ENCODE measurements at places on chromosomes 12 and 14.
A peak's percentile ranks its signal among the peaks of the same experiment; 100 is the strongest.

- DNase-seq: no peak
These were observed 5.0 kb downstream of the CDK17 start for GRCh38 chr12:96395236-96395635.

DNA sequence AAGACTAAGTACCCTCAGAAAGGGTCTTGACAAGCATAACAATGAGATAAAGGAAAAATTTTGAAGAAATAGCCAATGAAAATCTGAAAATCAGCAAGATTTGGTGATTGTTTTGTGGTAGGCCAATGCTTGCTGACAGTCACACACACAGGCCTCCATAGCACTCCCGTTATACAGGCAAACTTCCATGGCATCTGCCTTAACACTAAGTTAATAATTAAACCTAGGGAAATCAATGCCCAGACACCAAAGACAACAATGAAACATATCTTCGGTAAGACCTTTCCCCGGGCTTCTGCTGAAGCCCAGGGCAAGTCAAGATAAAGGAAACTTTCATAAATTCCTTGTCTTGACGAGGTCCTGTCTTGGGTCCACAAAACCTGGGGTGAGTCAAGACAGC, 18.6 kb upstream of the RERGL start:
- no peak for DNase-seq

- no peak for DNase-seq
These were observed 13.1 kb upstream of the ATP5F1B start for GRCh38 chr12:56658921-56659320.

- no peak for DNase-seq
These were observed 1.2 kb downstream of the WNT5B start for GRCh38 chr12:1630133-1630826.

DNA sequence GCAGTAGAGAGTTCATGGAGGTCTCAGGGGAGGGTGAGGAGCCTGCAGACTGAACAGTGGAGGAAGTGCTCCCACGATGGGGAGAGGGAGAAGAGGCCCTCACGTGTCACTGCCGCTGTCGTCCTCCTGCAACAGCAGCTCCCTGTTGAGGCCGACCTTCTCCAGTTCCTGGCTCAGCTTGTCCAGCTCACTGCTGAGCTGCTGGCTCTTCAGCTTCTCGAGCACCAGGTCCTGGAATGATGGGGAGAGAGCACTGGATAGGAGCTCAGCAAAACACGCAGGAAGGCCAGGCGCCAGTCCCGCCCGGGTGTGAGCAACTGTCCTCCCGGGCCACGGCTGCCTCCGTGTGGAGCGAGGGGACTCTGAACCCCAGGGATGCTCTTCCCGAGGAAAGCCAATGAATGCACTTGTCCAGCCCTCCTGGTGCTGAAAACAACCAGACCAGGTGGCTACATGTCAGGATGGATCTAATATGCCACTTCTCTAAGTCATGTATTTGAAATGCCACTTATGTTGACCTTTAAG, 65.3 kb upstream of the GPR68 start:
- DNase-seq: no peak

DNA sequence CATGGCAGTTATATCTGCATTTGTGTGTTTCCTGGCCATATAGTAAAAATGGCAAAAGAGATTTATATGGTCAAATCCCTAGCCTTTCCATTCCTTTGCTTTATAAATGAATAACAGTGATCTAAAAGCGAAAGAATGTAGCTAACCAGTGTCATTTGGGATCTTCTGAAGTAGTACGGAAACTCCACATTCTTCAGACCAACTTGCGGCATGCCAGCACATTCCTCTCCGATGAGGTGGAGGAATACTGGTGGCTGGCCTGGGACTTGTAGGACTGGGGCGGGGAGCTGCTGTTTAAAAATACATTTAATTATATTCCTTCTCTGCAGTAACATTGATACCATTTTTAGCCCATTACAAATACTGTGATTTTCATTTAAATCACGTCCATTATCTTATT, 85.3 kb downstream of the SAMD4A start:
- peak; percentile 96 for DNase-seq

- DNase-seq: no peak
These were observed 42.8 kb upstream of the RNASE3 start for GRCh38 chr14:20848316-20848954.

DNA sequence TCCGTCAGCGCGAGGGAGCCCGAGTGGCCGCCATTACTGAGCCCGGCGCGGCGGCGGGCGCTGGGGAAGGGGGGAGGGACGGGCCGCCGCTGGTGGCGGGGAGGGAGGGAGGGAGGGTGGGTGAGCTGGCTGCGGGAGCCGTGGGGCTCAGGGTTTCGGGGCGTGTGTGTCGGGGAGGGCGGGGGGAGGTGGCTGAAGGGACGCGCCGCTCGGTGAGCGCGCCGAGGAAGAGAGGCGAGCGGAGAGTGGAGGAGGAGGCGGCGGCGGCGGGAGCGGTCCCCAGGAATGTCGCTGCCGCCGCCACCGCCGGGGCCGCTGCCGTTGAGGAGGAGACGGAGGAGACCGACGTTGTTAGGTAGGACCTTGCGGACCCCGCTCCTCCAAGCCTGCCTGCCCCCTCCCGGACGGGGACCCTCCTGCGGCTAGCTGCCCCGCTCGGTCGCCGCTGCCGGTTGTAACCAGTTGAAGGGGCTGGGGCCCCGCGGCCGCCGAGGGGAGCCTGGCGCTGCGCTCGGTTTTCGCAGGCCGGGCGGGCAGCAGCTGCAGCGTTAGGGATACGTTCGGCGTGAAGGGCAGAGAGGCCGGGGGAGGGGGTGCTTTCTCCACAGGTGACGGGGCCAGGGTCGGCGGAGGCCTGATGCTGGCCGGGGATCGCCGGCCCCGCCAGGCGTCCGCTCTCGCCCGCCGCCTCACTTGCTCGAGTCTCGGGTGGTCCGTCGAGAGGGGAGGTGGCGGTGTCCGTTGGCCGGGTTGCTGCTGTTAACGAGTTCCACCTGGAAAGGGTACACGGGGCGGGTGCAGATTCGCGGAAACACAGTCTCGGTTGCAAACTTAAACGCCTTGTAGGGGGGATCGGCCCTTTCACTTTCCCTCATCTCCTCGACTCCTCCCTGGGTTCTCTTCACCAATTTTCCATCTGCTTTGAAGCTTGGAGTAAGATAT, at the start of gene ARHGAP5:
ARHGAP5 (plus strand) TSS at position 224 of the 942 bp plus-strand sequence. CDS start 13,366 bp downstream, outside the sequence.
- DNase-seq: no peak

DNA sequence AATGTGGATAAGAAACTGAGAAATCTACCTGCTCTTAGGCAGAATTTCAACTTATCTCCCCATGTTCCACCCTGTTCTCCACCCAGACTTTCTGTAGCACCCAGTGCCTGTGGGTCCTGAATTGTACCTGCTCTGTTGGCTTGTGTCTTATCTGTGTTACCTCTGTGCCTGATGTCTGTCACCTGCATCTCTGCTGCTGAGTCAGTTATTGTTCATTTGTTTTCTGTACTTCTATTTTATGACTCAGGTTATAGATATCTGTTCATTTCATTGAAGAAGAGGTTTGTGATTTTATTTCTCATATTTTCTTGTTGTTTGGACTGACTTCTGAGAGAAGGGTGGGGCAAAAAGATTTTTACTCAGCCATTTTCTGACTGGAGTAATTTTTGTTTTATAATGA, 11.7 kb downstream of the SOCS4 start:
- DNase-seq: no peak

DNA sequence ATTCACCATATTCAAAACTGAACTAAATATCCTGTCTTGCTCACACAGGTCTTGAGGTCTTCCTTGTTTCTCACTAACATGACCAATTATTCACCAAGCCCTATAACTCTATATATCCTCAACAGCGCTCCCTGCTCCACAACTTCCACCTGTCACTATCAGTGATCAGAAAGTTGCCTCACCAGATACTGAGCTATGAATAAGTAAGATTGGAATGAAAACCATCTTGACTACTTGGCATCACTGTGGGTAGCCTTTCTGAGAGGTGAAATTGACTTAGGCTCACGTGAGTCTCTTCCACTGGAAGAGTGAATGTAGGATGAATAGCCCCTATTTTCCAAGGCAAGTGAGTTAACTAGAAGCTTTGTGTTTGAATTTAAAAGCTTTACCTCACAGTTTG, 167.1 kb downstream of the PIK3C2G start:
- DNase-seq: no peak

DNA sequence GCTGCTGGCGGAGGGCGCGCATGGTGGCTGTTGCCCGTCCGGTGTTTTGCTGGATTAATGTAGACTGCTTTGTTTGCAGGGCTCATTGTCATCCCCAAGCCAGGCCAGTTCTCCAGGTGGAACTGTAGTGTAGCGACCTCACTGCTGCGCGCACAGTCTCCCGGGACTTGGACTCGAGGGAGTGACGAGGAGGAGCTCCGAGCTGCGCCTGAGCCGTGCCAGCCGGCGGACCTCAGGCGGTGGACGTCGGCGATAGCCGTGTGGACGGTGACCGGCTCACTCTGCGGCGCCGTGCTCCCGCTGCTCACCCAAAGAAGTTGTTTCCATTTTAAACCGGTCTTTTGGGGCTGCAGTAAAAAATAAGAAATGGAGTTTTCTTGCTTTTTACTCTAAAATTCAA, 82.2 kb downstream of the MOK start:
- no peak for DNase-seq

GRCh38 chr14:72925171-72925759, 999 bp upstream of the DCAF4 start:
- no peak for DNase-seq

DNA sequence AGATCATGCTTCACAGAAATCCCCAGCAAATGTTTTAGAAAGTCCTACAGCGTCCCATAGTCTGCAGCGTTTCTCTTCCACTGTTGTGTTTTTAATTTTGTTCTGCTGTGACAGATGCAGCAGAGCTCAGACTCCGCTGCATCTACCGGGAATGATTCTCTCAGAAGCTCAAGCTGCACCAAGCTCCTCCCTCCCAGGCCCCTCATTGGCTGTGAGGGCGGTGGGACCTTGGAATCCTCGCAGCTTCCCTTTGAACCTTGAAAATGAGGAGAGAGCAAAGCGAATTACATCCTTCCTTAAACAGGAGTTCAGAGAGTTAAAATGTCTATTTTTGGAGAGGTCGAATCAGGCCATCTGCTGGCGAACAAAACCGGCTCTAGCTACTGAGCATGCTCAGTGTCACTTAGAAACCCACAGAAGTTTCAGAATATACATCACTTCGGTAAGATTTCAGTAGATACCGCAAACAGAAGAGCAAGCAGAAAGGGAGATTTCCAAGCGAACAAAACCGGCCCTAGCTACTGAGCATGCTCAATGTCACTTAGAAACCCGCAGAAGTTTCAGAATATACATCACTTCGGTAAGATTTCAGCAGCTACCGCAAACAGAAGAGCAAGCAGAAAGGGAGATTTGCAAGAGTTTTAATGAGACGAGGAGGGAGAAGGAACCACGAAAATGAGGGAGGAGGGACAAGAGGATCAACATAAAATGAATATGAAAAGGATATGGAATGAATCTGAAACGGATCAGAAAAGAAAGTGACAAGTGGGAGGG, at the start of gene ABCD2:
ABCD2 (minus strand) TSS at position 144 of the 774 bp plus-strand sequence. CDS start 188 bp downstream, outside the sequence.
- peak; percentile 85 for DNase-seq

DNA sequence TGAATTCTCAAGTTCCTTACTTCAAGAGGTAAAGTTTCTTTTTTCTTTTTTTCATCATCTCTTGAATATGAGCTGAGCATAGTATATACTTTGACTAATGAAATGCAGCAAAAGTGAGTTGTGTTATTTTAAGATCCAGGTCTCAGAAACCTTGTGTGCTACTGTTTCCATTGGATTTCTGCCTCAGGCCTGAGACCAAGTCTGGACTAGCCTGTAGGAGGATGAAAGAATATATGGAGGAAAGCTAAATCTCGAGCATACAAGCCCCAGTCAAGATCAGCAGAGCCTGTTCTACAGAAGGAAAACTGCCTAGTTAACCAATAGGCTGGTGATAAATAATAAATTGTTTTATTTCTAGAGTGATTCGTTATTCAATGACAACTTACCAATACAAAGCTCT, 652.5 kb downstream of the C12orf50 start:
- no peak for DNase-seq
